ENCODE measurements at places on chromosomes 2 and 18. TPM values are rescaled to one million over a fixed set of nuclear protein-coding genes. Genes with fewer than 3 reads are reported as not detected.

The ERICH2 gene
- not detected for total RNA-seq

The CYP1B1 gene
- 19.4 TPM for total RNA-seq

The PID1 gene
- not detected for total RNA-seq

The ZBTB7C gene
- total RNA-seq, result not detected

GRCh38 chr2:122539920-122540319, 784.5 kb downstream of the TSN start:
- no peak for DNase-seq

DNA sequence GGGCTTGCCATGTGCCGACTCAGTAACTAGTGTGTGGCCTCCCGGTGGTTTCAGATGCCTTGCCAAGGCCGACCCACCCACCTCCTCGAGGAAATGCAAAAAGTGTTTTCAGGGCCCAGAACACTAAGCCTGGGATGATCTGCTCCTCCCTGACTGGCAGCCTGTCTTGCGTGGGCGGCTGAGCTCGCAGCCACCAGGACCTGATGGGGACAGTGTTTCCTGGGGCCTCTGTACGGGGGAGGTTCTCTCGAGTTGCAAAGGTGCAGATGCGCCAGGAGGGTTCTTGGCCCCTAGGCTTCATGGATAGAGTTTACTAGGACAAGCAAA, 85.2 kb downstream of the GLI2 start:
- DNase-seq, result no peak

GRCh38 chr18:13539050-13539449, 187.3 kb downstream of the FAM210A start:
- peak; percentile 88 for DNase-seq

GRCh38 chr2:120540719-120541552, 194.7 kb upstream of the GLI2 start:
- DNase-seq, result no peak

- no peak for DNase-seq
These were observed 11.0 kb downstream of the PLA2R1 start for GRCh38 chr2:160051371-160051800.

DNA sequence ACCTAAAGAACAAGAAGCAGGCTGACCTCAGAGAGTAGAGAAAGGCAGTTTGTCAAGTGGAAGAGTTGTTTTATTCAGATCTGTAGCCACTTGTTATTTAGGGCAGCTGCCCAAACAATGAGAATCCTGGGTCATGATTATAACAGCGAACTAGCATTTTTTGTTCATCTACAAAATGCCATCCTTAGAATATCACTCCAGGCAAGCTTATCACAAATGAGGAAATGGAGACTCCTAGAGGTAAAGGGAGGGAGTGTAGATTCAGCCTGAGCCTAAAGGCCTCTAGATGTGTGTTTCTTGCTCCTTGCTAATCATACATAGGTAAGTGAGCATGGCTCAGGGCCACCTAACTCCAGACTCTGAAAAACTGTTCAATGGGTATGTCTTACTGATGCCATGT, 126.1 kb downstream of the HNMT start:
- DNase-seq, result no peak

DNA sequence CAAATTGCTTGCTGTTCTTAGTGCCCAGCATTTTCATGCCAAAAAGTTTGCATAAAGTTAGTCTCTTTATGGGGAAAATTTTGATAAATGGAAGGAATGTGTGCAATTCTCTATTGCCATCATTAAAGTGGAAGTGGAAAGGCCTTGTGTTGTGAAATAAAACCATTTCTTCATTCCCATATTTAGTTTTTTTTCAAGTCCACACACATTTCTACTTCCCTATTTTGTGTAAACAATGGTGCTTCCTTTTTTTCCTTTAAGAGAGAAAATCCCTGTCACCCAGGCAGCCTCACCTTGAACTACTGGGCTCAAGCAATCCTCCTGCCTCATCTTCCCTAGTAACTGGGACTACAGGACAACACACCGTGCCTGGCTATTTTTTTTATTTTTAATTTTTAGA, 42.3 kb upstream of the NCOA1 start:
- DNase-seq, result no peak

DNA sequence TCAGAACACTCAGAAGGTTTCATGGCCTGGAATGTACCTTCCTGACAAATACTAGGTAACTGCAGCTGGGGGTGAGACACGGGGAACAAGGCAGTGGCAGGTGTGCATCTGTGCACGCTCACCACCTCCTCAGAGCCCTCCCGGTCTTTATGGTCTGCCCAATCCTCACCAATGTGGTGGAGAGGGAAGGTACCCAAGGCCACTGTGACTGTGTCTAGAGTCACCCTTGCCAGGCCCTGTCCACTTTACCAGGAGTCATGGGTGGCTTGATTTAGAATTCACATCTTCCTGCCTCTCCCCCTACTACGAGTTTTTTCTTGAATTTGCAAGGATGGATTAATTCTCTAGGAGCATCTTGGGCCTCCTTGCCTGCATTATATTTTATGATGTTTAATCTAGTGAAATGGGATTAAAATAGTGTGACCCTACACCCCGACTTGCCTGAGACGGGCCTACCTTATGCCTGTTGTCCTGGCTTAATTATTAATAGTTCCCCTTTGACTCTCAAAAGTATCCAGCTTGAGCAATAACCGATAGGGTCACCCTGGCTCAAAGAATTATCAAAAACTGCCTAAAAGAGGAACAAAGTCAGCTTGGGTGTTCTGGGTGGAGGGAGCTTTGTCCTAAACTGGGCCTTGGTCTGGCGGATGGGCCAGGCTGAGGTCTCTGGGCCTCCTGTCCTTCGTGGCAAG, 56.5 kb downstream of the ACAA2 start:
- no peak for DNase-seq

DNA sequence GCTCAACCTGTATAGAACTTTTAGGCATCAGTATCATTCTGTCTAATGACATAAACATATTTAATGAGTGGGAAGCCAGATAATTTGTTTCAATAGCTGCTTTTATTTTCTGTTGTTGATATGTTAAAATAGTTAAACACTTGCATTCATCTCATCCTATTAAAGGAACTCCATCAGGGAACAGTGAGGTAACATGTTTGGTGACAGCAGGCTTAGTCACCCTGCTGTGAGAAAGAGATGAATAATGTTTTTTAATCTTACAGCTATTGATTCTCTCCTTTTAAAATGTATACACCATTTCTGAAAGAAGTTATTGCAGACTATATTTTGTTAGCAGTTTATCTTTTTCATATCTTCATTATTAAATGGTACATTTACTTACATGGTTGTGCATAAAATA, 123.3 kb upstream of the CWC22 start:
- no peak for DNase-seq

DNA sequence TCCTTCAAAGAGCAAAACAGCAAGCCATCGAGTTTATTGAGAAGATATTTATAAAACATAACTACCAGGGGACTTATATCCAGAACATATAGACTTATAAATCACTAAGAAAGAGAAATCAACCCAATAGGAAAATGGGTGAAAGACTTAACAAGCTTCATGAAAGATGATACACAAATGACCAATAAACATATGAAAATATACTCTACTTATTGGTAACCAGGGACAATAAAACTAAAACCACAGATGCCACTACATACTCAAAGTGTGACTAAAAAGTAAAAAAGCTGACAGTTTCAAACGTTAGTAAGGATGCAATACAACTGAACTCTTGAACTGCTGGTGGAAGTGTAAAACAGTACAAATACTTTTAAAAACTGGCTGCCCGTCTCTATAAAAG, 154.3 kb downstream of the TMEM163 start:
- DNase-seq, result no peak

- no peak for DNase-seq
These were observed 5.8 kb upstream of the RNU4ATAC start for GRCh38 chr2:121524685-121525425.
